ENCODE measurements at places on chromosomes 16 and 17.

DNA sequence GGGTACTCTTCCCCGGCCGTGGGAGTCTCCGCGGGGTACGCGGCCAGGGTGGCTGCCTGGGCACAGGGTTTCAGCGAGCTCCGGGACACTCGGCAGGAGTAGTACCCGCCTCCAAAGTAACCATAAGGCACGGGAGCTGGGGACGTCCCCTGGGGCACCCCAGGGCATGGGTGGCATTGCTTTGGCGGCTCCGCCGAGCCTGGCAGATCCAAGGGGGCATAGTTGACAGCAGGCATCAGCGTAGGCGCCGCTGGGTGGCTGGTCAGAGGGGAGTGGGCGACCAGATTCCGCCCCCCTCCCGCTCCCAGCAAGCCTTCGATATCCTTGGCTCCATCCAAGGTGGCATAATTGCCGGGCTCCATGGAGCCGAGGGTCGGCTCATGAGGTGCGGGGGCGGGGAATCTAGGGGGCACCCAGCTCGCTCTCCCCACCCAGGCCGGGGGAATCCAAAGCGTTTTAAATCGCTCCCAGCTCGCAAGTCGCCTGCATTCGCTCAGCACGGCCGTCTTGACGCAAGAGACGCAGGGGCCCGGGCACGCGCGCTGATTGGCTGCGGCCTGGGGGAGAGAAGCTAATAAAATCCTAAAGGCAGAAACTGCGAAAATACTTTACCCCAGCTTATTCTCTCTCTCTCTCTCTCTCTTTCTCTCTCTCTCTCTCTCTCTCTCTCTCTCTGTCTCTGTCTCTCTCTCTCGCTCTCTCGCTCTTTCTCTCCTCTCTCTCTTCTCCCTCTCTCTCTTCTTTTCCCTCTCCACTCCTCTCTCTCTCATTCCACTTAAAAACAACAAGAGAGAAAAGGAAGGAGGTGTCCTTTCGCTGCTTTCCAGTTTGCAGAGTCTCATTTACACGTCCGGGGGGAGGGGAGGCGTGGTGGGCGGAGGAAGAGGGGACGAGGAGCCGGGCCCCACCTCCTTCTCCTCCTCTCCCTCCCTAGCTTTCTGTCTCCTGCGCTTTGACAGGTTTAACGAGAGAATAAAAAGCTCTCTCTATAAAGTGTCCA lies at the start of gene HOXB13:
TSS of gene HOXB13 (minus strand) at position 519 of the 1,000 bp plus-strand sequence. CDS start at position 362, 157 bp downstream.
- no peak for DNase-seq

GRCh38 chr17:66560691-66561090 lies 258.3 kb downstream of the PRKCA start:
- DNase-seq = no peak

DNA sequence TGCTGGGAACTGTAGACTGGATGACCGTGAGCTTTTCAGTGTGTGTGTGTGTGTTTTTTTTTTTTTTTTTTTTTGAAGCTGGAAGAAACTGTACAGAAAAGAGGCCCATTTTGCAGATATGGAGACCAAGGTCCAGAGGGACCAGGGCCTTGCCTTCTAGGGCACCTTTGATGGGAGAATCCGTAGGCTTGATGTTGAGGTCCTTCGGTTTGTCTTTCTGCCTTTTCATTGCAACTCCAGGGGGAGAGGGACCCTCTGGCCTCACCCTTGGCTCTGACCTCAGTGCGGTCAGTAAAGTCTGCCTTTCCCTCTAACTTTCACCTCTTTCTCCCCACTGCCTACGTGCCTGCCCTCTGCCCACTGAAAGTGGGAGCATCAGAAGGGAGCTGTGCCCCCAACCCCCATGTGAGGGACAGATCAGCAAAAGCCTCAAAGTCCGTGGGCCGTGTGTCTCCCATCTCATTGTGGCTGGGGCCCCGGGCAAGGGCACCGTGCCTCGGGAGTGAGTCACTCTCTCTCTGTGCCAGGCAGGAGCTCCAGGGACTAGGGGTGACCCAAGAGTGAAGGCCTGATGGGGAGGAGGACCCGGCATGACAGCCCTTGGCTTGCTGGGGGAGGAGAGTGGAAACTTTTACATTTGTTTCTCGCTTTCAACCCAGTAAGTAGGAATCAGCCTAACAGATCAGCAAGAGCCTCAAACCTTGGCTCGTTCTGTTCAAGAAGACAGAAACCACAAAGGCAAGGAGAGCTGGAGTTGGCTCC lies 123.6 kb downstream of the CMIP start:
- DNase-seq = peak; percentile 76

- DNase-seq = no peak
Measured at GRCh38 chr17:5591966-5592365, 7.7 kb upstream of the NLRP1 start.

DNA sequence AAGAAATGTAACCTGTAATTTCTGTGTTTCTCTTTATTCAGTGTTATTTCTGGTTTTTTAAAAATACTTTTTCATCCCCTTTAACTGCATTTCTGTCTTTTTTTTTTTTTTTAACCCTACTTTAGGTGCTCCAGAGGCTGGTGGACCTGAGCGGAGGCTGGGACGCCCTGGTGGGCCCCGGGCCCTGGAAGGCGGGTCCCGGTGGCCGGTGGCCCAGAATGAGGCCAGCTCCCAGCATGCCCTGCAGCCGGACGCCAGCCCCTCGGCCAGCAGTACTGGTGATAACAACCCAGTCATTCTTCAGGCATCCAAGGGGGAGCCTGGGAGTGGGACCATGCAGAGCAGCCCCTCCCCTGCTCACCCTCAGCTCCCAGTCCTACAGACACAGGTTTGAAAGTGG lies 1.5 kb downstream of the SRCAP start:
- DNase-seq = no peak

GRCh38 chr17:78996781-78997201 lies 12.8 kb downstream of the CANT1 start:
- no peak for DNase-seq

GRCh38 chr16:89687092-89687940 lies 827 bp downstream of the CDK10 start:
- peak; percentile 33 for DNase-seq

GRCh38 chr17:79651761-79652160 lies 40.9 kb upstream of the RBFOX3 start:
- no peak for DNase-seq

- peak; percentile 79 for DNase-seq
Measured at GRCh38 chr17:12613566-12613965, 52.1 kb upstream of the MYOCD start.

GRCh38 chr16:85274501-85274900 lies 162.2 kb upstream of the CIBAR2 start:
- no peak for DNase-seq

DNA sequence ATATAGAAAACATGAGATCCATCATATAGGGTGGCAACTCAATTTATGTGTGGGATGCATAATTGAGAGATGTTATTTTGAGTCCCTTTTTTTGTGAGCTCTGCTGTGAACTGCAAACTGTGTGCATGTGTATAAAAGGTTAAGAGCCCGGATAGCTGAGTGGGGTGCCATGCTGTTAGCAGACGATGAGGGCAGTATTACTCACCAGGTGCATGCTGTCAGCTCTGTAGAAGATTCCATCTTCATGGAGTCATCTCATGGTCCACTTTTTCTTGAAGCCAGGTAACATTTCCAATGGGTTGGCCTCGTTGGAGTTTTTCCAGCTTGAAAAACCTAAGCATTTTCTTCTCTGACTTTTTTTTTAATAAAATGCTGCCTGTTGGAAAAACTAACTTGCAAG lies 43.0 kb upstream of the RHBDL3 start:
- DNase-seq = no peak

DNA sequence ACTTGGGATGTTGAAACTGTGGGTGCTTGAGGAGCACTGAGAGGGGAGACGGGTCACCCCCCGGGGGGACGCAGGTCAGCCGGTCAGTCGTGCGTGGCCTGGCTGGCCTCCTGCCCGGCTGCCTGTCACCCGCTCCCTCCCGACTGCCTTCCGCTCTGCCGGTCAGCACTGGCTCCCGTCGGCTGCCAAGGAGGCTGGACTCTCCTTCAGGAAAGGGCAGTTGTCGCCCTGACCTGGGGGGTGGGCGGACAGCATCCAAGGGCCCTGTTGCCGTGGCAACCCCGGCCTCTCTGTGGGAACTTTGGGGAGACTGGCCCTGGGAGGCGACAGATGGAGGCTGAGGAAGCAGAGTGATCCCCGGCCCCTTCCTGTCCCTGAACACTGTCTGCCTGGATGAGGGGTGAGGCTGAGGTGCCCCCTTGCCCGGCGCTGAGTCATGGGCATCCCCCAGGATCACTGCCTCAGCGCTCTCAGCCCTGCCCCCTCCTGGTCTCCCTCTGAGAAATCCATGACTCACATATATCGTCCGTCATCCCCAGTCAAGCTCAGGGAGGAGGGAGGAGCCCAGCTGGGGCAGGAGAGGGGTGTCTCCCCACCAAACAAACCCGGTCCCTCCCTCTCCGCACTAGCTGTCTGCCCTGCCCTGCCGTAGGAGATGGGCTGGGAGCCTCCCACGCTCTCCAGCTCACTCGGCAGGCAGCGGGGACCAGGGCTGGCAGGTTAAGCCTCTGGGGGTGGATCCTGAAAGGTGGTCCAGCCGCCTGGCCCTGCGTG lies at the start of gene ADGRG1:
TSS of gene ADGRG1 (plus strand) at position 623 of the 774 bp plus-strand sequence. CDS start 21,658 bp downstream, outside the sequence.
- peak; percentile 95 for DNase-seq

- DNase-seq = no peak
Measured at GRCh38 chr17:28370744-28371103, 617 bp upstream of the VTN start.

GRCh38 chr17:18928628-18929125 lies 23.3 kb upstream of the SLC5A10 start:
- no peak for DNase-seq
